Sigmoid colon (tissue), 7 donors: ENCODE measurements at places on chromosomes 4 and X. TPM values are rescaled to one million over a fixed set of nuclear protein-coding genes. Genes with fewer than 3 reads are reported as not detected.
A peak's percentile ranks its signal among the peaks of the same experiment; 100 is the strongest.

DNA sequence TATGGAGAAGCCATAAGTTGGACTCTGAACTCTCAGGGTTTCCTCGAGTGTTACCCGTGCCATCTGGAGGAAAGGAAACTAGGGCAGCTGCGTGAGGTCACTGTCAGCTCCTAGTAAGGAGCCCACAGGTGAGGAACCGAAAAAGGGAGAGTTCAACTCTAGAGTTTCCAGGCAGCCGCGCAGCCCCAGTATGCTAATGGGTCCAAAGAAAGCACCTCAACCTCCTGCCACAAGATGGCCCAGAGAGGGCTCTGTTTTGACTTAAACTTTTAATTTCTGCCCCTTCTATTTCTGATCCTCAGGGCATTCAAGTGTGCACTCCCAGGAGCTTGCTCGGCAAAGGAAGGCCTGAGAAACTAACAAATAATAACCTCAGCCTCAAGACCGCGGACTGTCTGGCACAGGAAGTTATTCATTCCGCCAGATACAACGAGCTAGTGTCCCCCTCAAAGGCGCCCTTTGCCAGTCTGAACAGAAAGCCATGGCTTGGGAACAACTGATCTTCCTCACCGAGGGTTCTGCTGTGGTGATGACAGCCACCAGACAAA is 13.9 kb downstream of the SCARB2 start:
- DNase-seq = no peak

DNA sequence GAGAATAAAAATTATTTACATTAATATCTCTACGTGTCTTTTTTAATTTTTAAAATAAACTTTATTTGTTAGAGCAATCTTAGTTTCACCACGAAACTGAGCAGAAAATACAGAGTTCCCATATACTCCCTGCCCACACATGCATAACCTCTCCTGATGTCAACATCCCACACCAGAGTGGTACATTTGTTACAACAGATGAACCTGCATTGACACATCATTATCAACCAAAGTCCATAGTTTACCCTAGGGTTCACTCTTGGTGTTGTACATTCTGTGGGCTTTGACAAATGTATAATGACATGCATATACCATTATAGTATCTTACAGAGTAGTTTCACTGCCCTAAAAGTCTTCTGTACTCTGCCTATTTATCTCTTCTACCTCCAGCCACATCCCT is 110.6 kb upstream of the OTUD4 start:
- no peak for DNase-seq

DNA sequence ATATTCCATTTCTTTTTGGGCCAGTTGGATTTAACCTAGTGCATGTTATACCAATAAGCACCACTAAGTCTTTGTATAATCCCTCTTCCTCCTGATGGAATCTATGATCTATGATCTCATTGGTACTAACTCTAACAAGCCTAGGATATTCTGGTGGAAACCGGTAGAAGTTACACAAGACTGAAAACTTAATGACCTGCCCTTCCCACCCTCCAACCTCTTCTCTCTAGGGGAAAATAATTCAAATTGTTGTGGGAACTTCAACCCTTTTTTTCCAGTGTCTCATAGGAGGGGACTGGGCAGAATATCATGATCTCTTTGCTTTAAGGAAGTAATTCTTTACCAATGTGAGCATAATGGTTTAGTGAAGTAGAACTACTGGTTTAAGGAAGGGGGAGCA is 289.5 kb upstream of the BOD1L1 start:
- no peak for DNase-seq

DNA sequence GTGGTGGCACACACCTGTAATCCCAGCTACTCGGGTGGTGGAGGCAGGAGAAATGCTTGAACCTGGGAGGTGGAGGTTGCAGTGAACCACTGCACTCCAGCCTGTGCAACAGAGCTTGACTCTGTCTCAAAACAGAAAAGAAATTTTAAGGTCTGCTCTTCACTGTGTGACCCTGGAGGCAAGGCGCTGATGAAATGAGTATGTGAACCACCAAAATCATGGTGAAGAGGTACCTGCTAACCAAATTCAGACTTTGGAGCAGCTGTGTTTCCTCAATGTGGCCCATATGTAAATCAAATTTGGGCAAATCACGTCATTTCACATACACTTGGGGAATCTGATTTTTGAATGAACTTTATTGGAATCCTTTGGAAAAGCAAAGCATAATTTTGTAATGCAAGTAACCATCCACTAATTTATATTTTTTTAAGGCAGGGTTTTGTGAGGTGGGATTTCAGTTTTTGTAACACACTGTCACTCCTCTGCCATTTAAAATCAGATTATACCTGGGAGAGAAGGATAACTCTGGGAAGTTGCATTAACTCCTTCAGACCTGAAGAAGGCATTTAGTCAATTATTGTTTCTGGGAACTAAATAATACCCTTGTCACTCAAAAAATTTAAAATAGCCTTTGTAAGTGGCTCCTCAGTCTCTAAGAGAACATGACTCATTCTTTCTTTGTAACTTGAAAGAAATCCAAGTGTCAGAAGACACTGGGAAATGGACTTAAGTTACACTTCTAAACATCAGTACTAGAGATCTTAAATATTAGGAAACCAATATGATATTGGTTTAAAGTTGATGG is 24.0 kb downstream of the DOCK11 start:
- DNase-seq = no peak

GRCh38 chr4:94574616-94575015 is 122.9 kb downstream of the PDLIM5 start:
- DNase-seq = no peak

GRCh38 chrX:39759526-39760224 is 338.1 kb downstream of the BCOR start:
- peak; percentile 69 for DNase-seq

- DNase-seq = no peak
Observed at GRCh38 chrX:45697591-45697990, 496.9 kb upstream of the DIPK2B start.

GRCh38 chr4:127400276-127400675 is 232.5 kb upstream of the INTU start:
- DNase-seq = no peak

DNA sequence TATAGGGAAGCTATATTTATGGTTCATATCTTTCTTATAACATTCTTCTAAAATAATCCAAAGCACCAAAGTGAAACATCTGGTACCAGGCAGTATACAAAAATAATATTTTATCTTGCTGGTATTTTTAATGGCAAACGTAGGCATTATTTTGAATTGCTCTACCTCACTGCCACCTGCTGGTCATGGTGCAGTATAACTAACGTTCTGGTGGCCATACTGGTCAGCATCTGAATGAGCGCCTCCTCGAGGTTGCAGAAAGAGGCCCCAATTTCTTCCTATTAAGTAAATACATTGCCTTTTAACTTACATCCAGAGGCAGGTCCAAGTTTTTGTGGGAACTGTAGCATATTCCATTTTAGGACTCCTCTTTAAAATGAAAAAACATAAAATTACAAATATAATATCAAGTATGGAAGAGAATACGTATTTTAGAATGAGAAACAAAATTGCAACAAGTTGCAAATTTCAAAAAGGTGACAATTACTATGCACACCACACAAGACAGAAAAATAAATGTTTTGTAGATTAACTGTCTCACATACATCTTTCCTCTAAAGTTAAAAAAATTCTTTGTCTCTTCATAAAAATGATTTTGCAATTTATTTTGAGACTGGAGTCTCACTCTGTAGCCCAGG is 22.9 kb upstream of the CWH43 start:
- peak; percentile 79 for DNase-seq

DNA sequence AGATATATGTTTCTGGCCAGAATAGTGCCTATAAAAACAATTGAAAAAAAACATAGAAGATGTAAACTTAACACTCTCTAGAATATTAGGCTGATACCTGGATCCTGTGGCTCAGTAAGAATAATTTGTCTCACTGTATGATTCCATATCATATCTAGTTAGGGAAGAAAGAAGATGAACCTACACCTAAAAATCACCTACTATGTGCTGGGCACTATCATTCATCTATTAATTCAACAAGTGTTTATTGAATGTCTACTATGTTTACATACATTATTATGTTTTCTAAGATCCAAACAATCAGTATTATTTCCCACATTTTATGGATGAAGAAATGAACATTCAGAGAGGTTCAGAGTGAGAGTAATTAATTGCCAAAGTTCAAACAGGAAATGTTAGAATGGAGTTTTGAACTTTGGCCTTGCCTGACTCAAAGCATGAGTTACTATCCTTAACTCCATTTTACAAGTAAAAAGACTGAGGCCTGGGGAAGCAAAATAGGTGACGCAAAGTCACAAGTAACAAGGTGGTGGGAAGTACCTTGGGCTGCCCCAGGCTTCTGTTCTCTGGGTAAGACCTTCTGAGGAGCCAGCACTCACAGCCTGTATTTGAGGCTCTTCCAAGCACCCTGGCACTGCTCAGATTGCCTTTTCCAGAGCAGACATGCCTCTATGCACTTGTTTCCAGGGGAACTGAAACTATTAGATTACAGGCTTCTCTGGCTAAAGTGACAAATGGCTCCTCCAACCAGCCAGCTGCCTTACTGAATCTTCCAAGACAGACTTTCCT is 111.1 kb upstream of the ACSL4 start:
- DNase-seq = no peak

Gene PAGE3
- not detected for total RNA-seq

- no peak for DNase-seq
Observed at GRCh38 chrX:102042372-102043325, 82.8 kb upstream of the TCEAL2 start.

Gene NOP14
- total RNA-seq = 19.1 TPM

GRCh38 chrX:6067600-6067999 is 161.1 kb downstream of the NLGN4X start:
- DNase-seq = no peak

DNA sequence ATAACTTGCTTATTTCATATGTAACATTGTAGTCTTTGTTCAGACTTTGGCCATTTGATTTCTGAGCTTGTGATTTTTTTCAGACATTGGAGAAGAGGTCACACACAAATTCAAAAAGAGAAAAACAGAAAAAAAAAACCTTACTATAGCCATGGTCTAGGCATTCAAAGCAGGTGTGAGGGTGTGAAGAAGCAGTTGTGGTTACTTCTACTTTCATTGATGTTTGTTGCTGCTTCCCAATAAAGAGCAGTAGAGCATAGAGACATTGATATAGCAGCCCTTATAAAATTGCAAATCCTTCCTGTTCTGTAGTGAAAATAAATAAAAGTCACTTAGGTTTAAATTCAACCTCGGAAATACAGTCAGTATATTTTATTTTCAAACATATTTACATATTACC is 671.6 kb downstream of the GRXCR1 start:
- no peak for DNase-seq

Gene DCAF8L2
- not detected for total RNA-seq

DNA sequence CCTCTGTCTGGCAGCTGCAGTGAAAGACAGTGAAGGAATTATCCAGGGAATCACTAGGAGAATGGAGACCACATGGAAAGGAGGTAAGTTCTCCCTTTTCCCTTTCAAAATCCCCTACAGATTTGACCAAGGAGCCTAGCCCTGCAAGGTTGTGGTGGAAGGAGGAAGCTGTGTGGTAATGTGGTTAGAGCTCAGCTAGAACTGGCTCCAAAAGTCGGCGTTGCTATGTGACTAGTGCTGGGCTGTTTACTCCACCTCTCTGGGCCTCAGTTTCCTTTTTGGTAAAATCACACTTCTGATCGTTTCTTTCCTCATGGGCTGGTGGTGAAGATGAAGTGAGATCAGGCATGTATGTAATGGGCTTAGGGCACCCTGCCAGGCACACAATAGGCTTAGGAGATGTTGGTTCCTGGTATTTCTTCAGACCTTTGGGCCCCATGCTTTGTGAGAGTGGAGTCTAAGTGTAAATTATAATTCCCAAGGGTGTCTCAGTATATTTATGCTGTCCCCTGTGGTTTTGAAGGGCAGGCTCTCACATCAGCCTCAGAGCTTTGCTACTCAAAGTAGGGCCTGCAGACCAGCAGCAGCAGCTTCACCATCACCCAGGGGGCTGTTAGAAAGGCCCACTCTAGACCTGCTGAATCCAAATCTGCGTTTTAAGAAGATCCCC is 183.7 kb upstream of the BCOR start:
- DNase-seq = no peak

DNA sequence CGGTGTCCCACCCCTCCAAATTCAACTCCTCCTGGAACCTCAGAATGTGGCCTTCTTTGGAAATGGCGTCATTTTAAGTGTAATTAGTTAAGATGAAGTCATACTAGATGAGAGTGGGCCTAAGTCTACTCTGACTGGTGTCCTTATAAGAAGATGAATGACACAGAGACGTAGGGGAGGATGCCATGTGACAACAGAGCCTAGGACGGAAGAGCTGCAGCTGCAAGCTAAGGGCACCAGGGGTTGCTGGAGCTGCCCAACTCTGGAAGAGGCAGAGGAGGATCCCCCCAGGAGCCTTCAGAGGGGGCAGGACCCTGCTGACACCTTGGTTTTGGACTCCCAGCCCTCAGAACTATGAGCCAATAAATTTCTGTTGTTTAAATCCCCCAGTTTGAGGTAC is 115.1 kb downstream of the STK32B start:
- no peak for DNase-seq

Gene CABS1
- total RNA-seq = not detected

DNA sequence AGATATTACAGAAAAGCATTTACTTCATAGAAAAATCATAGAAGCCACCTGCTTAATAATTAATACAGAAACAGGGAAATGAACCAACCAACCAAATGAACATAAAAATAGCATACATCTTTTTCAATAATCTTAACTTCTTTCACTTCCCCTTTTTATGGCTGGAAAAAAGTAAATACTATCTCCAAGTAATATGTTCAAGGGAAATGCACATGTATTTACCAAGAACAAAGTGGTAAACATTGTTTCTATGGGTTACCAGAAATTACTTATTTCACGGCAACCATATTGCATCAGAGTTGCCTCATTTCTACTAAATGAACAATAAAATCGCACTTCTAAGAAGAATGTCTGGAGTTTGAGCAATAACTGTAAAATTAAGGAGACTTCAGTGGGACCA is 321.3 kb downstream of the TMA16 start:
- no peak for DNase-seq

DNA sequence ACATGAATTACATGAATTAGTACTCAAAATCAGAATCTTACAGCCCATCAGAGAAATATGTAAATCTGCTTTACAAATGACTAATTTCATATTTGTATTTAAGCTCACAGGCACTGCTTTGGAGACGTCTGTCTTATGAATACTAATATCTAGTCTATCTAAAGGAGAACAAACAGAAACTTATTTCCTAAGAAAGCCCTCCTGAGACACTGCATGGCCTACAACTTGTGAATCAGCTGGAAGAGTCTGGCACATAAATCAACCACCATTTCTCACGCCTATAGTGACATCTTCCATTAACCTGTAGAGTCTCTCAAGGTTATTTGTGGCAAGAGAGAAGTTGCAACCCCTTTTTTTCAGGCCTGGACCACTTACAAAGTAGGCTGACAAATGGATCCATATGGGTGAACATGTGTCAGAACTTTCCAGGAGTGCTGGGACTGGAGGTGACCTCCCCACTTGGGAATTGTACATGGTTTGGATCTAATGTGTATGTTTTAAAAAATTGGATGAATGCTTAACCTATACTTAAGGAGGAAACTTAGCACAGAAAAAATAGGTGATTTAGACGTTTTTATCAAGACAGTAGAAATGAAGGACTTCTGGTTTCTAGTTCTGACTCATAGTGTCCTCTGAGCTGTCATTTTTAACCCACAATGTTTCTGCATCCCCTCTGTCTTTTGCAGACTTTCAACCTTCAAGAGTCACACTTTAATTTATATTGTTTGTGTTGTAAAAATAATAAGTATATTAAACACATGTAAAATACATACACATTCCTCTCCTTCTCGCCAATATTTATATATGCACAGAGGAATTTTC is 83.2 kb upstream of the ARHGAP24 start:
- no peak for DNase-seq
